Activated CD4-positive, CD25-positive, alpha-beta regulatory T cell treated with anti-CD3 and anti-CD28 coated beads, Interleukin-2, amount 50 U/mL, for 72 hours (primary cell): ENCODE measurements at places on chromosomes 5 and 9.

DNA sequence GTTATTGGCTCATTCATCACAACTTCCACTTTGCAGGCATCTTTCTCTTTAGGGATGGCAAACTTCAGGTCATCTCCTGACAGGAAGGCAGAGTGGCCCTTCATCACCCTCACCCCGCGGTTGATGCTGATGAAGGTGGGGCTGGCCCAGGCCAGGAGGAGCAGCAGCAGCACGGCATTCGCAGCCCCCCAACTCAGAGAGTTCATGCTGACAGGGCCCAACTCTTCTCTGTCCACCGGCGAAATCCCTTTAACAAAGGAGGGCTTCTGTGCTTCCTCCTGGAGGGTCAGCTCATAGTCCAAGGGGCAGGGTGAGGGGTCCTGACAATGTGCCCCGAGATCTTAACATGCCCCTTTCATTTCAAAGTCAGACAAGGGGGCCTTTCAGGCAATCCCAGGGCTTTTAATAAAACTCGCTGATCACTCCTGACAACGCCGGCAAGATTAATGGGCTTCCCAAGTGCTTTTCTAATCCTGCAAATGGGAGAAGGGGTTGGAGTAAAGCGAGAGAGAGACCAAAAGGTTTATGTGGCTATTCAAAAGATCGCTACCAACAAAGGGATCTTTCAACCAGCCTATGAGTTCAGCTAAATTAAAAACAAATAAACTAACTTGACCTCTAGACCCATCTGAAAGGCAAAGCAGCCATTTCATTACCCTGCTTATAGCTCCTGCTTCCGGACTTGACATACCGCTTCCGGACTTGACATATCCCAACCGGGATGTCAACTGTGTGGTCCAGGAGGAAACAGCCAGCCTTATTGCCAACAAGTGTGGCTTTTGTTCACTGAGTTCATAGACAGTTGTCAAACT, 41.2 kb downstream of the FREM1 start:
- no peak for DNase-seq

DNA sequence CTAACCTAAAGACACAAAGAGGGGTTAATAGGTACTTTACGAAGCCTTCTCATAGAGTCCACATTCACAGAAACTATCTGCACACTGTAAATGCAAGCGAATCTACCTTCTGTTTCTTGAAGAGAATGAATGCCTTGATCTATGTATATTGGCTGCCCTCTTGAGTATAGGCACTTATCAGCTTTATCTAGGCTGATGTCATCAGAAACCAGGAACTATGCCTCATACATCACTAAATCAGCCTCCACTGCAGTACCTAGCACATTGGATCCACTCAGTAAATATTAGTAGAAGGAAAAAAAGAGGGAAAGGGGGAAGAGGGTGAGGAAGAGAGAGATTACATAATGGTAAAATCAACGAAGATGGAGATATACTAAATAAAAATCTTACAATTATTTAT, 477.1 kb downstream of the CAAP1 start:
- no peak for DNase-seq

- DNase-seq = no peak
Measured at GRCh38 chr9:118295413-118295812, 591.2 kb downstream of the TLR4 start.

GRCh38 chr9:68631811-68632210, 73.2 kb upstream of the PIP5K1B start:
- DNase-seq = no peak

DNA sequence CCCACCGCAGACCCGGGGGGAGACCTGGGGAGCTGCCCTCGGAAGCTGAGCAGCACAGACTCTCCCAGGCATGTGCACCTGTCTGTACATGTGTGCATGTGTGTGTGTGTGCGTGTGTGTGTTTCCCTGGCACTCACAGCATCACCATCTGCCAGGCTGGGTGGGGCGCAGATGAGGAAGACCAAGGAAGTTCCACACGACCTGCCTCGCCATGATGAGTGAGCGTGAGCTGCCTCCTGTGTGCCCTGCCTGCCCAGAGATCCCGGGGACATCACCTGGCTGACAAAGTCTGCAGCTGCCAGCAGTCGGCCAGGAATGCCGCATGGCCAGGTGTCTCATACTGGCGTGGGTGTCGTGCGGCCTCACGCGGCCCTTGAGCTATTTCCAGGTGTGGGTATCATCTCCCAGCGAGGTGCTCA, 4.0 kb upstream of the GPSM1 start:
- no peak for DNase-seq

GRCh38 chr5:150317048-150318003, 14.6 kb upstream of the ARSI start:
- no peak for DNase-seq

GRCh38 chr5:176342766-176343458, 18.7 kb downstream of the KIAA1191 start:
- DNase-seq = no peak

- no peak for DNase-seq
Measured at GRCh38 chr5:15132816-15133405, 261.3 kb upstream of the ANKH start.

DNA sequence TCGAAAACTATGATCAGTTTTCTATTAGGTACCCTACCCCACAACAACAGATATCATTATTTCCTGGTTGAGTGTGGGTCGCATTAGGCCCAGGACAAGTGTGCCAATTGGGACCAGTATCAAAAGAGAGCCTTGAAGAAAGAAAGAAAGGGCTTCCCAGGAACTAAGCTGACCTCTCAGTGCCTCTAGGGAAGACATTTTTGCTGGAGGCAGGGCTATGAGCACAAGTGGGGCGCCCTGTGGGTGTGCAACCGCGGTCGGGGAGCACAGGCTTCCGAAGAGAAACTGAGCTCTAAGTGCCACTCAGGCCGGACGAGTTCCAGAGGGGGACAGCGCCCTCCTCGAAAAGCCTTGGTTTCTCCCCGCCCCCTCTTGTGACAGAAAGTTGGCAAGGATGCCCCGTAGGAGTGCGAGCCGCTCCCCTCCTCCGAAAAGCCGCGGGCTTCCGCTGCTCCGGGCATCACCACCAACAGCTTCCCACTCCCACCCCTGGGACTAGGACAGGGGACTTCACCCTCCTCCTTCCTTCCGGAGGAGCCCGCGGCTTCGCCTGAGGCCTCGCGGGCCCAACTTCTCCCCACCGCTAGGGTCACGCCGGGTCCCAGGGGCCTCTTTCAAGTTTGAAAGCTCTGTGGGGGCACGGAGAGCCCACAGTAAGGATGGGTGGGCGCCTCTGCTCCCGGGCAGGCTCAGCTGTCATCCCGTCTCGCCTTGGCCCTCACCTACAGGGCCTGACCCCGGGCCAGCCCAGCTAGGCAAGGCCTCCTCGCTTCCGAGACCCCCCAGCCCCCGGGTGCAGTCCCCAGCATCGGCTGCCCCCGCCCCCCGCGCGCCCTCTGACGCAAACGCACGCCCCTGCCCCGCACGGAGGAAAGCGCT, 2.0 kb downstream of the NR2F1-AS1 start:
- DNase-seq = no peak

DNA sequence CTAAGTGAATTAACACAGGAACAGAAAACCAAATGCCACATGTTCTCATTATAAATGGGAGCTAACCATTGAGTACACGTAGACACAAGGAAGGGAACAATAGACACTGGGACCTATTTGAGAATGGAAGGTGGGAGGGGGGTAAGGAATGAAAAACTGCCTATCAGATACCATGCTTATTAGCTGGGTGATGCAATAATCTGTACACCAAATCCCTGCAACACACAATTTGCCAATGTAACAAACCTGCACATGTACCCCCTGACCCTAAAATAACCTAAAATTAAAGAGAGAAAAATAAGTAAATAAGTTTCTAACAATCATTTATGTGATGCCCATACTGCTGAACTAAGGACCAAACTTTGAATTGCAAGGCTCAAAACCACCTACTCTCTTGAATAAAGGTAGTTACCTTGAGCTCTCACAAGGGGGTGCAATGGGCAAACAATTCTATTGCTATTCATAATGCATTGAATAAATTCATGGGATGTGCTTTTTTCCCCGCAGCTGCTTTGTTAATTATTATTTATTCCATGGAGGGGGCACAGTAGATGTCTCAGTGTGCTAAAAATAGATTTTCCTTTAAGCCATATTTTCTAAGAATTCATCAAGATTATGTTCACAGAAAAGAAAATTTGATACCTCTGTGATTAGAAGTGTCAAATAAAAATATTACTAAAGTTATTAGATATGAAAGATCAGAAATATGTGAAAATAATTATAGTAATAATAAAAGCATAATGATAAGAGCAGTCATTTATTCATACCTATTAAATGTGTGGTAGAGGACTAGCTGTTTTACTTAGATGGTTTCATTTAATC, 76.2 kb upstream of the PTPN3 start:
- DNase-seq = no peak

- DNase-seq = no peak
Measured at GRCh38 chr5:111961862-111962261, 204.9 kb upstream of the NREP start.

DNA sequence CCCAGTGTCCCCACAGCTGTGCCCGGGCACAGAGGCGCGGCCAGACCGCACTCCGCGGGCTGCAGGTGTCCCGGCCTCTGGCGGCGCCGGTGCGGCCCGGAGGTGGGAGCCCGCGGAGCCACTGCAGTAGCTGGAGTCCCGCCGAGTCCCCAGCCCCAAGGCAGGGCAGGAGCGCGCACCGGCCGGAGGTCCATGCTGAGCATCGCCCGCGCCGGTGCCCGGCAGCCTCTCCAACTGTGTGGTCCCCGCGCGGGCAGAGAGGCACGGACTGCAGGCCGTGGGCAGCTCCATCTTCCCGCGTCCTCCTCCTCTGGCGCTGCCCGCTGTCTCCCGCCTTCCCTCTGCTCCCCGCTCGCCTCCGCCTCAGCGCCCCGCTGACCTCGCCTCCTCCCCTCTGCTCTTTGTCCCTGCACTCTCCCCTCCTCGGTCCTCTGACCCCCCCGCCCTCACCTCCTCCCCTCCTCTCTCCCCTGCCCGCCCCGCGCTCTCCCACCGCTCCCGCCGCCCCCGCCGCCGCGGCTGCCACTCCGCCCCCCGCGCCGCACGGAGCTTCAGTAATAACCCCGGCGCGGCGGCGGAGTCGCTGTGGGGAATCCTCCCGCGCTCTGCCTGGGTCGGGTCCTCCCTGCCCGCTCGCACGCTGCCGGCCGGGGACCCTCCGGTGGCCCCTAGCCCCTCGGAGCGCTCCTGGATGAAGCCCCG, at the start of gene ADAMTS16:
ADAMTS16 (plus strand) TSS at position 554 of the 702 bp plus-strand sequence; CDS start at position 692, 138 bp downstream.
- no peak for DNase-seq

DNA sequence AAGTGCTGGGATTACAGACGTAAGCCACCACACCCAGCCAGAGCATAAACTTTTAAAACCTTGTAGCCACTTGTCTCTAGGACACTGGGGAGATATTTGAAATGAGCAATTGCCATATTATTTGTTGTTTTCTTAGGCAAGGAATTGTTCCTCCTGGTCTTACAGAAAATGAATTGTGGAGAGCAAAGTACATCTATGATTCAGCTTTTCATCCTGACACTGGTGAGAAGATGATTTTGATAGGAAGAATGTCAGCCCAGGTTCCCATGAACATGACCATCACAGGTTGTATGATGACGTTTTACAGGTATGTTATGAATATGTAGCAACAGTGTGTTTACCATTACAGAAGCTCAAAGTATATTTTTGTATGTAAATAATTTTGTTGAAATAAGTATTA, 30.5 kb downstream of the SFXN1 start:
- DNase-seq = no peak

DNA sequence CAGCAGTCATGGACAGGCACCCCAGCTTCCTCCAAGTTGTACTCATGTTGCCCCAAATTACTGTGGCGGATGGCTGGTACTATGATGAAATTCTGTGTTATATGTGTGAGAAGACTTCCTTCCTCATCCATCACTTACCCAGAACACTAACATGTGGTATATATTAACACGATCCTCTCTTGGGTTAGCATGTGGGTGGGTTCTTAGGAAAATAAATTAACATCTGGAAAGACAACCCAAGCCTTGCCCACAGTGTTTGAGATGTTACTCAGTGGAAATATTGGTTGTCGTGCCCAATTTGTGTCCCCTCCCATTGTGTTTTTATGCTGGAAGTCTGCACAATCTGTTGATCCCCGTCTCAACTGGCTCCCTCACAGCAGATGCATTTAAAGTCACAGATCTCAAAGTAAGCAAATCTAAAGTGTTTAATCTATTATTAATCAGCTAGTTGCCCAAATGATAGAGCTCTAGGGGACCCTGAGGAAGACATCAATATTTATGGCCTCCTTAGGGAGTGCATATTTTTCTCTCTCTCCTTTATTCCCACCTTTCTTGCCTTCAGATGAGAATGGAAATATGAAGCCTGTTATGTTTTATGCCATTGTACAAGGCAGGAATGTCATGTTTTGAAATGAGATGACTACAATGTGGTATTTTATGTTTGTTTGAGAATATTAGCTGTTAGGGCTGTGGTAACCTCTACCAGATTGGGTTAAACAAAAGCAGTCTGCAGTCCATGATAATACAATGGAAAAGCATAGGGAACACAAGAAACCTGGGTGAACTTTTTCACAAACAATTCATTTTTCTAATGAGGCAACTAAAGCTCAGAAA, 93.9 kb downstream of the GRIA1 start:
- DNase-seq = no peak

DNA sequence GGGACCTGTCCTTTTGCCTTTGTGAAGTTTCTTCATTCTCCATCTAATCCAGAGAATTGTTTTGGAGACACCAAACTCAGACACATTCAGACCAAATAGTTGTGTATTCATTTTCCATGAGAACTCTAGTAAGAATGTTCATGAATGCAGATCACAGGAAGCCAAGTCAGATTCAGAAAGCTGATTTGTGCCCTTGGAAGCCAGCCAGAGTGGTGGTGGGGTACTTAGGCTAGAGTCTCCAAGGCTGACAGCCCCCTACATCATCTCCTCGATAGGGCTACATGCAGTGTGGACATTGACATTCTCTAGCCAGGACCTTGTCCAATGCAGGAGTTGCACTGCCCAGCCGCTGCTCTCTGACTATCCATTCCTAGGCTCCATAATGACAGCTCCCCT, 137.6 kb downstream of the UGCG start:
- no peak for DNase-seq

- DNase-seq = no peak
Measured at GRCh38 chr5:118883362-118883761, 105.0 kb downstream of the DTWD2 start.

- DNase-seq = no peak
Measured at GRCh38 chr5:139468421-139468931, 2.3 kb upstream of the SMIM33 start.

DNA sequence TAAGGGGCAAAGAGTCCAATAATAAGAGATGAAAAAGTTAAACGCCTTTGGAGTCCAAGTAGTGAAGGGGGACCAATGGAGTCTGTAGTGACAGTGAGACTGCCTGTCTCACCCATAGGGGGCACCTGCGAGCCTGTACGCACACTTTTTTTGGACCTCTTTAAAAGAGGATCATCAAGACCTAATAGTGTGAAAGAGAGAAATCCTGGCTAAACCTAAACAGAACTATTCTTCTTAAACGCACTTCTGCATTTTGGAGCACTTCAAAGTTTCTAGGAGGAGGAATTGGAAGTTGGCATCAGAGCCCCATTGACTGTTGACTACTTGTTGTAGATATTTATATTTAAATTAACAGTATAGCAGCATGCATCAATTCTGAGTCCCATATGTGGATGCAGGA, 636.1 kb upstream of the KLF4 start:
- DNase-seq = no peak

- DNase-seq = no peak
Measured at GRCh38 chr9:125235804-125236519, 5.2 kb downstream of the HSPA5 start.

GRCh38 chr9:134410071-134410834, 84.0 kb downstream of the RXRA start:
- DNase-seq = no peak
